Retinal pigment epithelial cell (primary cell): ENCODE measurements at places on chromosomes 11 and 22.
A peak's percentile ranks its signal among the peaks of the same experiment; 100 is the strongest.

- peak; percentile 59 for DNase-seq
Measured at GRCh38 chr11:47408598-47409439, 429 bp downstream of the SLC39A13 start.

- no peak for DNase-seq
Measured at GRCh38 chr11:96004862-96005261, 81.0 kb upstream of the MTMR2 start.

DNA sequence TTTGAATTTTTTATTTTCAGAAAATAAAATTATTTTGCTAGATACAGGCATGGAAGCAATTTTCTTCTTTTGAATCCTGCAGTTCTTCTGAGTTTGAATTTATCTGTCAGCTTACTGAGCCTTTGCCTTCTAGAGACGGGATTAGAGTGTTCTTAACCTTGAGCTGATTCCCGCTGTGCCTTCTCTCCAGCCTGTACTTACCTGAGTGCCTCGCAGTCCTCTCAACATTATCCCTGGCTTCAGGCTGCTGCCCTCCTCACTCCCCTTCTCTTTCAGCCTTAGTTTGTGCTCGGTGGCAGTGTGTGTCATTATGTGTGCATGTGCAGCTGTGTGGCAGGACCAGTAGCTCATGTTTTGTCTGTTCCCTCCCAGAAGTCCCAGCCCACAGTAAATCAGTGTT lies 24.3 kb downstream of the OSBP2 start:
- DNase-seq, result no peak

GRCh38 chr11:27525824-27526516 lies 19.4 kb upstream of the LIN7C start:
- no peak for DNase-seq

- DNase-seq, result no peak
Measured at GRCh38 chr11:49533204-49533603, 324.8 kb upstream of the FOLH1 start.

DNA sequence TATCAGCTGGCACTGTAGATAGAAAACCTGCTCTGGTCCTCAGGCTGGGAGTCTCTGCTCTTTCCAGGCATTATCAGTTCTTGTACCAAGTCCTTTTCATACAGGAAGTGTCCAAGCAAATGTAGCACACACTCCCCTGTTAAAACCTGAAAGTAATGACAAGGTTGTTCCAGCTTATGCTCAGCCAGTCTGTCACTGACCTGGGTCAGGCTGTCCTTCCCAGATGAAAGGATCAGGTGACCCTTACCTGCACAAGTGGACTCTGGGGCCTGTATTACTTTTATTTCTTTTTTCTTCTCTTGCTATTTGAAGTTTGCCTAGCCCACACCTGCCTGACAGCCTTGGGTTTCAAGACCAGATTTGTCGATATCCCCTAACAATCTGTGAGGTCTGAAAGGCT lies 156.3 kb upstream of the SESN3 start:
- DNase-seq, result no peak

GRCh38 chr11:36436064-36436463 lies 74.0 kb downstream of the TRAF6 start:
- DNase-seq, result no peak

GRCh38 chr22:41943661-41944209 lies 3.2 kb downstream of the CENPM start:
- DNase-seq, result no peak

DNA sequence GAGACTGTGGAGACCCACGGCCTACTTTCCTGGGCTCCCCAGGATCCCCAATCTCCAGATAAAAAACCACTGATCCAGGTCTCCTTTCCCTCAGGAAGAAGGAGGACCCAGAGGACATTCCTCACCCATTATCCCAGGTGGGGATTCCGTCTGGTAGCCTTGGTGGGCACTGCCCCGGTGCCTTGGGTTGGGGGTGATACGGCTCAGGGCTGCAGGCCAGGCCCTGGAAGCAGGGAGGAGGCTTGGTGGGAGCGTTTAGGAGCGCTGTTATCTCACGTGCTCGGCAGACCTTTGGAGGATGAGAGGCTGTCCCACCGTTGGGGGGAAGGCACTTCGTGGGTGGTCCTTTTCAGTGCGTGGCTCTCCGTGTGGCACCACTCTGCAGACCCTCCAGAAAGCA lies 926.3 kb downstream of the BRD1 start:
- DNase-seq, result no peak

DNA sequence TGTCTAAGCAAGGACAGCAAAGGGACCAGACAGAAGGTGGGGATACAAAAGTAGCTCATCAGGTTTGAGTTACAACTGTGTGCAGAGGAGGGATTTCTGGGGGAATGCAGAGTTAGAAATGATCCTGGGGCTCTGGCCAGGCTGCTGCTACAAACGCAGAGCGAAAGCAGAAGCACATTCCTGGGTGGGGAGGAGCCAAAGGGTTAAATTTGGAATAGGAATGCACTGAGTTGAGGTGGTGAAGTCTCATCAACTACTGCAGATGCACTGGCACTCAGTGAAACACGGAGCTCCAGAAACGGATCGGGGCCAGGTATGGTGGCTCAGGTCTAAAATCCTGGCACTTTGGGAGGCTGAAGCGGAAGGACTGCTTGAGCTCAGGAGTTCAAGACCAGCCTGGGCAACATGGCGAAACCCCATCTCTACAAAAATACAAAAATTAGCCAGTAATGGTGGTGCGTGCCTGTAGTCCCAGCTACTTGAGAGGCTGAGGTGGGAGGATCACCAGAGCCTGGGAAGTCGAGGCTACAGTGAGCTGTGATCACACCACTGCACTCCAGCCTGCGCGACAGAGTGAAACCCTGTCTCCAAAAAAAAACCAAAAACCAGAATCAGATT lies 3.2 kb downstream of the CHKA start:
- no peak for DNase-seq

DNA sequence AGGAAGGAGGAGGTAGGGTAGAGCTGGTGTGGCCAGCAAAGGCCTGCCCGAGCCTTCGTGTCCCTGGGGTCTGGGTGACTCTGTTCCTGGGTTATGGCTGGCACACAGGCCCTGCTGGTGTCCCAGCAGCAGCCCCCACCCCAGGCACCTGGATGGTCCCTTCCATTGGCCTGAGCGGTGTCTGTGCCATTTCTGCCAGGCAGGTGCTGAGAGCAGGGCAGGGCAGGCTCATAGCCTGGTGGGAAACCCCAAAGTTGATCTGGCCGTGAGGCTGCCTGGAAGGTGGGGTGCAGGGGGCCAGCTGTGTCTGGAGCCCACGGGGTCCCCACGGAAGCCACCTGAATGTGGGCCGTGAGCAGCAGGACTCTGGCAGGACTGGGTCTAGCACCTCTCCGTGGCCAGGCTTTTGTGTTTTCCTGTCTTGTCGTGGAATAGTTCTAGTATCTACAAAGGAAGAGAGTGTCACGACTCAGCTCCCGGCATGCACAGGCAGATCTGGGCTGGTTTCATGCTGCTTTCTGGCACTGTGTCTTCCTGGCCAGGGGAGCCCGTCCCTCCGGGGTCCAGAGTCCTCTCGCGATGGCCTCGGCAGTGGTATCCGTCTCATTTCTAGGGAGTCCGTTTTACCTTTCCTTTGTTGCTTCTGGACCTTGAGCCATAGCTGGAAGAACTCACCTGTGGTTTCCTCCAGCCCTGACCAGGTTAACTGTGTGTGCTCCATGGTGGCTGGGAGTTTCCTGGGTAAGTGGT lies 83.7 kb downstream of the KCNQ1 start:
- no peak for DNase-seq

DNA sequence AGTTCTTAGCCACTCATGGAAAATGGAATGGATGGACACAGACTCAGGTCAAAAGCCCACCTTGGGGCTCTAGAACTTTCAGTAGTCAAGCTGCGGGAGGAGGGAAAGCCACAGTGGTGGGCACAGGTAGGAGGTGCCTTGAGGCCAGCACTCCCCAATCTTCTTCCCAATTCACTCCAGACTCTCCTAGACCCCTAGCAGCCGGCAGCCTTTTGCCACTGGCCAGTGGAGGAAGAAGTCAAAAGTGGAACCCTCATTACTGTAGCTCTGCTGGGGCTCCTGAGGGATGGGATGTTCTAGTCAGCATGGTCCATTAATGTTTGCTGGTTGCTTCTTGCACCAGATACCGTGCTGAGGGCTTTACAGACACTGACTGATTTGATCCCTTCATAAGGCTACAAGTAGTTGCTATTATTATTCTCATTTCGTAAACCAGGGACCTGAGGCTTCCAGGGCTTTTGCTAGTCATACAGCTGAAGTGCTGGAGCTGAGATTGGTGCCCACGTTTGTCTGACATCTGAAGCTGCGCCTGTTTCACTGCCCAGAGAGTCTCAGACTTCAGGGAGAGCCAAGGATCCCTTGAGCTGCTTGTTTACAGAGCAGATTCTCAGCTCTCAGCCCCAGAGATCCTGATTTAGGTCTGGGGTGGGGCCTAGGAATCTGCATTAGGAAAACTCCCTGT lies 1.1 kb downstream of the UCP3 start:
- DNase-seq, result no peak

DNA sequence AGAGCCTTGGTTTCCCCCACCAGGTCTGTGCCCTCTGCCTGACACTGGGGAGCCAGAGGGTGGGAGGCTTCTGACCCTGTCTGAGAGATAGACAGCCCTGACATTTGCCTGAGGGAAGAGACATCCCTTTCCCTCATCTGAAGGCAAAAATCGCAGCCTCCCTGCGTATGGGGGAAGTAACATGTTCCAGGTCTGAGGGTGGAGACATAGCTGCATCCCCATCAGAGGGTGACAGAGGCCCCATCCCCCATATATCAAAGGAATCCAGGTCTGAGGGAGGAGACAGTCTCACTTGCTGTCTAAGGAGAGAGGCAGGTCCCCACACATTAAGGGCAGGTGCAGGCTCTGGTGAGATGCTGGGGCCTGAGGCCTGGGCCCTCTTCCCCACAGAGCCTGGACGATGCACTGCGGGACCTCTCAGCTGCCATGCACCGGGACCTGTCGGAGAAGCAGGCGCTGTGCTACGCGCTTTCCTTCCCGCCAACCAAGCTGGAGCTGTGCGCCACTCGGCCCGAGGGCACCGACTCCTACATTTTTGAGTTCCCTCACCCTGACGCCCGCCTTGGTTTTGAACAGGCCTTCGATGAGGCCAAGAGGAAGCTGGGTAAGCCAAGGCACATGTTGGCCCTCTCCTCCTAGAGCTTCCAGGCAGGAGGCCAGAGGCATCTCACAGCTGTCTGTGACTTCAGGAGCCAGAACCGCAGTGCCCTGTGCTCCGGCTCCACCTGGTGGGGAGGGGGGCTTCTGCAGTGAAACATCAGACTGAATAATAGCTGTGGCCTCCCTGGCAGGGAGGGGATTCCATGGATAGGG lies 16.1 kb upstream of the RELT start:
- DNase-seq, result no peak

DNA sequence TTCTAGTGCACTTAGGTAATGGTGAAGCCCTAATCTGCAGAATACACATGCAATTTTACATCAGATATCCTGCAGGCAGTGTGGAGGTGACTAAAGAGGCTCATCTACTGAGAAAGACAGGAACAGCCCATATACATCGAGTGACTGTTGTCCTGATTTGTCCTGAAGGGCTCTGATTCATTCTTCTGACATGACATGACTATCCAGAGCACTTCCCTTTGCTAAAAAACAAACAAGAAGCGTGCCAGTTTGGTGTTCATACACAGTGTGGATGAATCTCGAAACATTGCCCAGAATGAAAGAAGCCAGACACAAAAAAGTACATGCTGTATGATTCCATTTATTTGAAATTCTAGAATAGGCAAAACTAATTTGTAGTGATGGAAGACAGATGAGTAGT lies 48.0 kb upstream of the AMPD3 start:
- DNase-seq, result no peak

DNA sequence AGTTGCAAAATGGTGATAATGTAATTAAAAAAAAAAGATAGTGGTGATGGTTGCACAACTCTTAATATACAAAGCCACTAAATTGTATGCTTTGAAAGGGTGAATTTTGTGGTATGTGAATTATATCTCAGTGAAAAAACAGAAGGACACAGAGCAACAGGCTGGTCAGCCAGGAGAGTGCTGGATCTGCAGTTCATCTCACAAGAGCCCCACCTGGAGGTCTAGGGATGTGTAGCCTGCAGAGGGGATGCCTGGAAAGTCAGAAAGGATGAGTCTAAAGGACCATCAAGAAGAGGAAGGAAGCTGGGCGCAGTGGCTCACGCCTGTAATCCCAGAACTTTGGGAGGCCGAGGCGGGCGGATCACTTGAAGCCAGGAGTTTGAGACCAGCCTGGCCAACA lies 9.0 kb downstream of the POLR3H start:
- DNase-seq, result no peak

DNA sequence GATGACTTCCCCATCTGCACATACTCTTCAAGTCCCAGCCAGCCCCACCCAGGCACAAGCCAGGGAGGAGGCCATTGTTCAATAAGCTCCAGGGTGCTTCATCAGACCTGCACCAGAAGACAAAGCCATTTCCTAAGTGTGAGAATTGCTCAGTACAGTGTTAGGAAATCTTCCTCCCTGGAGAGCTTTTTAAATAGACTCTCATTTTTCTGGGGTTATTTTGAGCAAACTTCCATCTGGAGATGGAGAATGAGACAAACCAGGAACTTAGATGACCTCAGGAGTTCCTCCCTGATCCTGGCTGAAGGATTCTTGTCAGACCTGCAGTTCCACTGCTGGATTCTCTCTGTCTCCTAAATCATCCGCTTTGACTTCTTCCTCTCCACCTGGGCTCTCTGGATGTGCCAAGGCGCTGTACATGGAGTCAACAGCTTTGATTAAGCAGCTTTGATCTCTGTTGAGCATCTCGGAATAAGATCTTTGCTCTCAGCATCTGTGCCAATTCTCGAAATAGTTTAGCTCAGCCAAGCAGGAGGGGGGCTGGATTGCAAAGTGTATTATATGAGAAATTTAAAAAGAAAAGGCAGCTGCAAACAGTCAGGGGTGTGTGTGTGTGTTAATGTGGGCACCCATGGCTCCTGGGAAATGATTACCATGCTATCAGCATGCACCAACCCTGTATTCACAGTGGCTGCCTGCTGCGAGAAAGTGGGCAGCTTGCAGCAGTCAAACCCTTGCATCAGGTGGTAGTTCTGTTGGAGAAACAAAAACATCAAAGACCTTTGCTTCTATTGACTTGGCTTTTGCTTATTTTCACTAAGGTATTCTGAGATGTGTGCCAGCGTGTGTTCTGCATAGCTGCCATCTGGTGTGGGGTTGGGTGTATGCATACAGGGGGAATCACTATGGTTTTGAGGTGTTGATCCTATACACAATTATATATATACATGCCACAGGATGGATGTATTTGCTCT lies 70.2 kb upstream of the NAV2 start:
- DNase-seq, result no peak

DNA sequence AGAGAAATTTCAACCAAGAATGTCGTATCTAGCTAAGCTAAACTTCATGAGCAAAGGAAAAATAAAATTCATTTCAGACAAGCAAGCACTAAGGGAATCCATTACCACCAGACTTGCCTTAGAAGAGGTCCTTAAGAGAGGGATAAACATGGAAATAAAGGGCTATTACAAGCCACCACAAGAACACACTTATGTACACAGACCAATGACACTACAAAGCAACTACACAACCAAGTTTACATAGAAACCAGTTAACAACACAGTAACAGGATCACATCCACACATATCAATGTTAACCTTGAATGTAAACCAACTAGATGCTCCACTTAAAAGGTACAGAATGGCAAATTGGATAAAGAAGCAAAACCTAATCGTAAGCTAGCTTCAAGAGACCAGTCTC lies 38.0 kb downstream of the TMEM123 start:
- no peak for DNase-seq
